T-helper 2 cell (primary cell): ENCODE measurements at places on chromosomes 6 and 20.

DNA sequence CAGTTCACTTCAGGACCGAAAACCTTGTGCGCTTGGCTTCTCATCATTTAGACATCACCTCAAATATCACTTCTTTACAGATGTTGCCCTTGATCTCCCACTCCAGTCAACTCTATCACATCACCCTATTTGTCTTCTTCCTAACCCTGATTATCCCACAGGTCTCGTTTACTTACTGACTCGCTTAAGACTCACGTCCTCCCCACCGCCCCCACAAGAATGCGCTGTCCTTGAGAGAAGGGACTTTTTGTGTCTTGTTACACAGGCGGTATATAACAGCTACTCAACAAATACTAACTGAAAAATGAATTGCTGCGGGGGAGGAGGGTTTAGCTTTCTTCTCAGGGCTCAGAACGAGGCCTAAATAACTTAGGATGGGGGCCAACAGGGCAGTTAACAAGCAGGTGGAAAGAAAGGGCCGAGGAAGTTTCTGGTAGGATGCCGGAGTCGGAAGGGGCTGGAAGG, 527 bp downstream of the TOMM34 start:
- no peak for DNase-seq

- no peak for DNase-seq
Measured at GRCh38 chr6:170448317-170448716, 104.8 kb downstream of the PSMB1 start.

GRCh38 chr6:140355476-140355875, 981.0 kb upstream of the CITED2 start:
- no peak for DNase-seq

GRCh38 chr20:63574829-63575743, 1.0 kb upstream of the HELZ2 start:
- no peak for DNase-seq

DNA sequence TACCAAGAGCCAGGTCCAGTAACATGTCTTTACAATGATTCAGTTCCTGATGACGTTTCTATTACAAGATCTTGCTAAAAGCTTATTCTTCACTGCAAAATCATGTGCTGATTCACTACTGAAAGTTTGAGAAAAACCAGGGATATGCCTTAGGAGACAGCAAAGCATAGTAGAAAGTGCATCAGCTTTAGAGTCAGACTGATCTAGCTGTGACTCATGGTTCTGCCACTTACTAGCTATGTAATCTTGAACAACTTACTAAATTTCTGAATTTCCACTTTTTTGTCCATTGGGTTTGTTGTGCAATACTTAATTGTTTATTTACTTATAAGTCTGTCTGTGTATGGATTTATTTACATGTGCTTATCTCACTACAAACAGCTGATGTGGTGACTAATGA, 198.5 kb upstream of the RSPO3 start:
- DNase-seq = no peak

- peak; percentile 17 for DNase-seq
Measured at GRCh38 chr20:8209061-8209460, 77.0 kb downstream of the PLCB1 start.

GRCh38 chr20:59629141-59630045, 25.1 kb downstream of the PHACTR3 start:
- DNase-seq = no peak

- no peak for DNase-seq
Measured at GRCh38 chr6:99393366-99393697, 663 bp downstream of the COQ3 start.
